ENCODE measurements at places on chromosomes 12 and 14.

GRCh38 chr12:59780605-59781135 is 184.8 kb downstream of the SLC16A7 start:
- DNase-seq: peak; percentile 8

GRCh38 chr14:54453252-54453651 is 12.1 kb upstream of the CNIH1 start:
- DNase-seq: no peak

DNA sequence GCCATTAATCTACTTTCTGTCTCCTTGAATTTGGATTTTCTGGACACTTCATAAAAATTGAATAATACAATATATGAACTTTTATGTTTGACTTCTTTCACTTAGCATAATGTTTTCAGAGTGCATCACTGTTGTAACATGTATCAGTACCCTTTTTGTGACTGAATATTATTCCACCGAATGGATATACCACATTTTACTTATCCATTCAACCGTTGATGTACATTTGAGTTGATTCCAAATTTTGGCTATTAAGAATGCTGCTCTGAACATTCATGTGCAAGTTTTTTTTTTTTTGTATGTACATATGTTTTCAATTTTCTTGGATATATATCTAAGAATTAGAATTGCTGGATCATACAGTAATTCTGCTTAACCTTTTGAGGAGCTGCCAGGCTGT is 43.2 kb downstream of the CPSF2 start:
- DNase-seq: no peak

GRCh38 chr12:128652136-128652751 is 171.5 kb downstream of the SLC15A4 start:
- DNase-seq: no peak

GRCh38 chr12:49831717-49832116 is 3.5 kb upstream of the NCKAP5L start:
- no peak for DNase-seq

DNA sequence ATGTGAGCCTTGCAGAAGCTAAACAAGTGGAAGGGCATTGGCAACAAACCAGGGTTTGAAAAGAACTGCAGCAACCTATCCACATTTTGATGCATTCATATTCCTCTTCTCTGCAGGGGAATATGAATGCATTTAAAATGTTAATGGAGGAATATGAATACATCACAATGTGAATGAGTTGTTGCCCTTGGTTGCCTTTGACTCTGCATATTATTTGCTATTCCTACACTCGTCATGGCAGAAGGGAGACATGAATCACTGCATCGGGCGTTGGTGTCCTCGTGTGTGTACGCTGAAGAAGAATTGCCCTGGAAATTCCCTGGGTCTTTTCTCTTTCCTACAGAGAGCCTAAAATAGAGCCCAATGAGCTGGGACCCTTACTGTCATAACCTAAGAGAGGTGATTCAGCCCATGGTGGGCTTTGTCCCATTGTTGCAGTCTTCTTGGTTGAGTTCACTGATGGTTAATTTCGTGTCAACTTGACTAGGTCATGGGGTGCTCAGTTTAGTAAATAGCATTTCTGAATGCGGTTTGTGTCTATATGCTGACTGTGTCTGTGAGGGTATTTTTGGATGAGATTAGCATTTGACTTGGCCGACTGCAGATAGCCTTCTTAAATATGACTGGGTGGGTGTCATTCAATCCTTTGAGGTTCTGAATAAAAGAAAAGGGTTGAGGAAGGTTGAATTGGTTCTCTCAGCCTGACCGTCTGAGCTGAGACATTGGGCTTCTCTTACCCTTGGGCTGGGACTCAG is 1422.9 kb upstream of the TMEM132C start:
- no peak for DNase-seq

GRCh38 chr14:86640288-86640687 is 1110.3 kb downstream of the FLRT2 start:
- DNase-seq: no peak

DNA sequence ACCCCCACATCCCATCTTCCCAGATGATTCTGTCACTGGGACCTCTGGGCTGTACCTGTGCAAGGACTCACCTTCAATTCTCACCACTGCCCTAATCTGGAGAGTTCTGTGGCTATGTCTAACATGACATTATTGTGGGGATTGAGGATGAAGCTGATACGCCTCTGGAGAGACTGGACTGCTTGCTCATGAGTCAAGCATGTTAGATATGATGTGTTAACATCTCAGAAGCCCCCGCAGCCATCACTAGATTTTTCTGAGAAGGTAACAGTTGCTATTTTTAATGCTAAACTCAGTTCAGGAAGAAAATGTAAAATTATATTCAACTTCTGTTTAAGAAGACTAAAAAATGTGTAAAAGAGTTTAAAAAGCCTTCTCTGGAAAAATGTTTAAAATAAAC is 25.7 kb downstream of the JKAMP start:
- DNase-seq: no peak

DNA sequence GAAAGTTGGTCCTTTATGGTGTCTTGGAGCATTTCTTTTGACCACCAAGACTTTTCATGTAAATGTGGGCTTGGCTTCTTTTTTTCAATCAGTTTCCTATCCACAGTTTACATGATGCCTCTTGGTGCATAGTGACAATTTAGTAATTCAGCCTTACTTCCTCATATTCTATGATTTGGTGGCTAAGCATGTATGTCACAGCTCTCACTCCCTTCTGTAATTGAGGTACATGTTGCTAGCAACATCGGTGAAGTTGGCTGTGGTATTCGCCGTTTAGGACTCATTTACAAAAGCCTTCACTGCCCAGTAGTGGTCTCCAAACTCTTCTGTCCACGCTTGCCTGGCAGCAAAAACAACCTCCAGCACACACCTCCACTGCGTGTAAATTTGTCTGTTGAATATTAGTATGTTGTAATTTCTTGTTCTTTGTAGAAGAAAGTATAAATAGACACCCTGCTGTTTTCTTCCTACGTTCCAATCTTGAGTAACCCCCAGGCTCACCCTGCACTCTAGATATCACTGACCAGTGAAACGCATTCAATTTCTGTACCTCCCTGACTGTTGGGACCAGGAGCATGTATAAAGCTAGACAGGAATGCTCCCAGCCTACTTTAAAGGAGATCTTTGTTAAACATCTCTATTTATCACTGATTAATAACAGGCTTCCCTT is 90.4 kb downstream of the PPP2R5C start:
- no peak for DNase-seq

- DNase-seq: no peak
Observed at GRCh38 chr14:70921669-70922068, 14.4 kb downstream of the PCNX1 start.

DNA sequence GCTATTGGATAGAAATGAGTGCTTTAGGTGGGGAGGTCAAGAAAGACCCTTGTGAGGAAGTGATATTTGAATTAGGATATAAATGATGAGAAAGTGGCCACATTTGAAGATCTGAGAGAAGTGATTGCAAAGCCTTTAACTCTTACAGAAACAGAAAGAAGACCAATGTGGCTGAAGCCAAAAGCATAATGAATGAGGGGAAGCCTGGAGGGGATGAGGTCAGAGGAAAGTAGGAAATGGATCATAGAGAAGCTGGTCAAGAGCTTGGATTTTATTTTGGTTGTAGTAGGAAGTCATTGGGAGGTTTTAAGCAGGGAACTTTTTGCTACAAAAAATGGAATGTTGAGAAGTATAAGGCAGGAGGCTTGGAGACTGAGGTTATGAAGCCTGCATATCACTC is 3.5 kb upstream of the GYS2 start:
- DNase-seq: peak; percentile 4

GRCh38 chr12:6312529-6313325 is 2.2 kb downstream of the PLEKHG6 start:
- no peak for DNase-seq

GRCh38 chr14:57575482-57575881 is 81.8 kb upstream of the CCDC198 start:
- DNase-seq: no peak

- no peak for DNase-seq
Observed at GRCh38 chr12:100201604-100202423, 1.2 kb downstream of the ACTR6 start.

DNA sequence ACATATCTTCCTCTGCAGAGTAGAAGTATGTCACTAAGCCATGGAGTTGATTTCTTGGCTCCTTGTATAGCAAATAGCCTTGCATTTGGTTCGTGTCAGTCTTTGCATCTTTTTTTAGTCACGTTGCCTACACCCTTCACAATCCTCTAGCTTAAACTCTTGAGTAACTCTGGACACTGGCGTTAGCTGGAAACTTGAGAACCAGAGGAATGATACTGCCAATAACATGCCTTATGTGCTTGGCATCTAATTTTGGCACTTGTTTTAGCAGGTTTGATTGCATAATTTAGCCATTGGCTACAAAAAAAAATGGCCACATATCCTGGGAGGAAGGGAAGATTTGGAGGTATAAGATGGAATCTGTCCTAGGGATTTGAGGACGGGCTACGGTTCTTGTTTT is 136.2 kb downstream of the ETV6 start:
- DNase-seq: no peak

DNA sequence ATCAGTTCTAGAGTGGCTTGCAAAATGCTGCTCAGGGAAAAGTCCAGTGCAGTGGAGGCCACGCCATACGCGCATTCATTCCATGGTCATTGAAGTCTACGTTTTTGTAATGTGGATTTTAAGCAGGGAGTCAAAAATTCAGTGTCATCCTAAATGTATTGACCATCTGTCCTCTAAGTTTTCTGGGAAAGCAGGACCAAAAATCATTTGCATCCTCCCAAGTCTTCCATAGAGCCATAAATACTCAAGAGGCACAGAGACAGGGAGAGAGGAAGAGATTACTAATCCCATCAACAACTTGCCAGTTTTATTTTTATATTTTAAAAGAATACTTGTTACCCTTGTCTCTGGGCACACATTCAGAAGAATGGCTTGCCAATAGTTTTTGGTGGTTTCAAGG is 36.9 kb downstream of the RHOJ start:
- DNase-seq: no peak

GRCh38 chr12:32558903-32559302 is 120.2 kb upstream of the DNM1L start:
- no peak for DNase-seq

DNA sequence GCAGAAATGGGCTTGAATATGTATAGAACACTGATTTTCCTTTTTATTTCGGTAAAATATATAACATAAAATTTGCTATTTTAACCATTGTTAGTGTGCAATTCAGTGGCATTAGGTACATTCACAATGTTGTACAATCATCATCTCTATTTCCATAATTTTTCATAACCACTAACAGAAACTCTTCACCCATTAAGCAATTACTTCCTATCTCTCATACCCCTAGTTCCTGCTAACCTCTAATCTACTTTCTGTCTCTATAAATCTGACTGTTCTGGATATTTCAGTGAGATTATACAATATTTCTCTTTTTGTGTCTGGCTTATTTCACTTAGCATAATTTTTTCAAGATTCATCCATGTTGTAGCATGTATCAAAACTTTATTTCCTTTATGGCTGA is 8.9 kb upstream of the RNF212B start:
- no peak for DNase-seq

Data from endothelial cell (in vitro differentiated cells).